ENCODE measurements at places on chromosomes 16 and 17.

GRCh38 chr16:23824909-23825308 is 10.9 kb upstream of the PRKCB start:
- no peak for DNase-seq

DNA sequence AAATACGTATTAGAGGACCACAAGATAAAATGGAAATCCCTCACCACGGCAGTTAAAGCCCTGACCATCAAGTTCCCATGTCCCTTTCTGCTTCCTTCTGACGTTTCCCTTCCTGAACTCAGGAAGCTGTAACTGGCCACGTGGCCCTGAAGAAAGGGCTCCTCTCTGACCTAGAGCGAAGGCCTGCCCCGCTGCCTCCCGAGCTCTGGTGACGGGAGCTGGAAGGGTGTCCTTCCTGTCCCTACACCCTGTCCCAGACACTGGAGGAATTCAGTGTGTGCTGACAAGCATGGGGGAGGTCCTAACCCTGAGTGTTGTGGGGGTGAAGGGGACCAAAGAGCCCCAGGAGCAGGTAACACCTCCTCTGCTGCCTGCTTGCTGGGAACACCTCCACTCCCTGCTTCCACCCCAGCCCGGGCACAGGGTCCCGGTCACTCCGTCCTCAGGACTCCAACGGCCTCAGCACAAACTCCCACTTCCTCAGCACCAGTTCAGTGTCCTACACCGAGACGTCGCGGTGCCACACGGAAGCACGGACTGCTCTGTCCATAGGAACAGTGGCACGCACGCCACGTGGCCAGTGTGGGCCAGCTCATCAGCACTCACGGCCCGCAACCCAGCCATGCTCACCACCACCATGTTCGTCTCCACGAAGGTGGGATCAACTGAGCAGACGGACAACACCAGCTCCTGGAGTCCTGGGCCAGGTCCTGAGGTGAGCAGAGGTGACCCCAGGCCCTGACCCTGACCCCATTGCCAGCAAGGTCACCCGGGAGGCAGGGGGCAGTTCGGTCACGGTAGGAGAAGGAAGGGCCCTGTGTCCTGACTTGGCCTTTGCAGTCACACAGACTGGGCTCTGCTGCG is 16.9 kb downstream of the TMEM235 start:
- no peak for DNase-seq

GRCh38 chr17:76383546-76384221 is 725 bp upstream of the SPHK1 start:
- no peak for DNase-seq

GRCh38 chr17:6340708-6341107 is 94.2 kb downstream of the AIPL1 start:
- no peak for DNase-seq

- no peak for DNase-seq
These were observed 53.0 kb downstream of the ENGASE start for GRCh38 chr17:79127534-79128135.

- no peak for DNase-seq
These were observed 4.4 kb upstream of the WFIKKN2 start for GRCh38 chr17:50830994-50831393.

GRCh38 chr16:11389631-11390565 is 44.6 kb downstream of the RMI2 start:
- no peak for DNase-seq

GRCh38 chr16:70659546-70659945 is 13.2 kb downstream of the IL34 start:
- DNase-seq, result peak; percentile 29

DNA sequence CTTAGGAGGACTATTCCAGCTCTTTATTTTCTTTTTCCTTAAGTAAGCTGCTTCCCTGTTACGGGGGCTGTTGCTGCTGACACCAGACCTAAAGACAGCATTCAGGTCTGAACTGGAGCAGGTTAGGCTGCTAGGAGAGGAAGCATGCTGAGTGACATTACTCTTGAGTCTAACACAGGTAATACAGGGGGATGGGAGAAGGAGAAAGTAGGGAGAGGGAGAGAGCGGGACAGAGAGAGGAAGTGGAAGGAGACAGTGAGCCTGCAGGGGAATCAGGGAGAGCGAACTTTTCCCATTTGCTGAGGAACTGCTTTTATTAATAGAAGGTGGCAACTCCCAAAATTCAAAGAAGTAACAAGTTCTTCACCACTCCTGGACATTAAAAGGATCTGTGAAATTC is 130.9 kb downstream of the PARN start:
- no peak for DNase-seq

DNA sequence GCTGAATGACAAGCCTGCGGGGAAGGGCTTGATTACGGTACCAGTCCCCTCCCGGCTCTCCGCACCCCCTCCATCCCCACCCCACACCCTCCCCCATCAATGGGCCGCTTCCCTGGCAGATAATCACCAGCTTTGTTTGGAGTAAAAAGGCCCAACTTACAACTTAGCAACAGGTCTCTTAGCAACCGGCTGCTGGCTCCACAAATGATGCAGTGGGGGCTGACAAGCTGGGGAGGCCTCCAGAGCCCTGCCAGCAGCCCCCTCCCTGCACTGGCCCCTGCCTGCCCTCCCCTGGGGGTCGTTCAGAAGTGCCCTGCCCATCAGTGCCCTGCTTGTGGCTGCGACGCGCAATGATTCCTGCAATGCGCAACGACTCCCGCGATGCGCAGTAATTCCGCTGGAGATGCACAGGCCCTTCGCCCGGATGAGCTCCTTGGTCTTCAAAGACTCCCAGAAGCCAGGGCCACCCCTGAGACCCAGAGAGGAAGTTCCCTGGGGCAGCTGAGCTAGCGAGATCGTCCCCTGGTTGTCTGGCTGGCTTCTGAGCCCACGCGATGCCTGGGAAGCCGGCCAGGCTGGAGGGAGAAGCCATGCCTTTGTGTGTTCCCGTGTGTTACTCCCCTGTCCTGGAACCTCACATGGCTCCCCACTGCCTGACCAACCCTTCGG is 23.3 kb downstream of the CPNE2 start:
- DNase-seq, result peak; percentile 81

- DNase-seq, result no peak
These were observed 393 bp downstream of the ANKRD11 start for GRCh38 chr16:89489898-89490438.

DNA sequence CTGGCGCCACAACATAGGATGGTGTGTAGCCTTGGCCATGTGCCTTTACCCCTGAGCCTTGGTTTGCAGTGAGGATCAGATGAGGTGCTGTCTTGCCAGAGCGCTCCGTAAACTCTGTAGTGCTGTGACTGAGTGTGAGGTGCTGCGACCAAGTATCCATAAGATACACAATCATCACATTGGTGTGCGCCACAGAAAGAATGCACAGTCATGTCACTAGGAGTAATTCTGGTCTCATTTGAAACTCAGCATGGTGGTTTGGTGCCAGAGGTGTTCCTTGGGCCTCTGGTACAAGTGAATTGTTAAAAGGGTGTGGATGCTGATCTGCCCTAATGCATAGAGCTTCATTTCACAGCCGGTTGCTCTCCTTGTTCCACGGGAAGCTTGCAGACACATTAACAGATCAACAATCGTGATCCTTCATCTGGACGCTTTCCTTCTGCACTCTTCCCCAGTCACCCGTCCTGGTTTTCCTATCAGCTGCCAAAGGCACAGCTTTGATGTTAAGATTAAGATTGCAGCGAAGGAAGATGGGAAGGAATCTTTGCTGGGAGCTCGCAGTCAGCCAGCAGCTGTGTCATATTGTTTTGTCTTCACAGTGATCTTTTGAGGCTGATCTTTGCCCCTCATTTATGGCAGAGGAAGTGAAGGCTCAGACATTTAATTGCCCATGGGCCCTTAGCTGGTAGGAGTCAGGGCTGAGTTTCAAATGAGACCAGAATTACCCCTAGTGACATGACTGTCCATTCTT is 79.1 kb downstream of the KSR1 start:
- no peak for DNase-seq

GRCh38 chr16:30398661-30399434 is 3.6 kb downstream of the ZNF48 start:
- no peak for DNase-seq

DNA sequence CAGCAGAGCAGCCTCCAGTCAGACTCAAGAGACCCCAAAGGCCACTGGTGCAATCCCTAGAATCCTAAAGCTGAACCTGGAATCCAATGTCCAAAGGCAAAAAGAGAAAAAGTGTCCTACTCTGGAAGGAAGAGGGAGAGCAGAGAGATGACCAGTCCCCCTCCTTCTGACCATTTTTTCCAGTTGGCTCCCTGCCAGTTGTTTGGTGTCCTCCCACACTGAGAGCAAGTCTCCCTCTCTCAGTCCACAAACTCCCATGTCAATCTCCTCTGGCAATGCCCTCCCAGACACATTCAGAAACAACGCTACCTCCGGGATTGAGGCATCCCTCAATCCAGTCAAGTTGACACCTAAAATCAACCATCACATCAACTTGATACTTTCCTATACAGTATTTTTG is 4.3 kb upstream of the CLEC19A start:
- DNase-seq, result no peak

DNA sequence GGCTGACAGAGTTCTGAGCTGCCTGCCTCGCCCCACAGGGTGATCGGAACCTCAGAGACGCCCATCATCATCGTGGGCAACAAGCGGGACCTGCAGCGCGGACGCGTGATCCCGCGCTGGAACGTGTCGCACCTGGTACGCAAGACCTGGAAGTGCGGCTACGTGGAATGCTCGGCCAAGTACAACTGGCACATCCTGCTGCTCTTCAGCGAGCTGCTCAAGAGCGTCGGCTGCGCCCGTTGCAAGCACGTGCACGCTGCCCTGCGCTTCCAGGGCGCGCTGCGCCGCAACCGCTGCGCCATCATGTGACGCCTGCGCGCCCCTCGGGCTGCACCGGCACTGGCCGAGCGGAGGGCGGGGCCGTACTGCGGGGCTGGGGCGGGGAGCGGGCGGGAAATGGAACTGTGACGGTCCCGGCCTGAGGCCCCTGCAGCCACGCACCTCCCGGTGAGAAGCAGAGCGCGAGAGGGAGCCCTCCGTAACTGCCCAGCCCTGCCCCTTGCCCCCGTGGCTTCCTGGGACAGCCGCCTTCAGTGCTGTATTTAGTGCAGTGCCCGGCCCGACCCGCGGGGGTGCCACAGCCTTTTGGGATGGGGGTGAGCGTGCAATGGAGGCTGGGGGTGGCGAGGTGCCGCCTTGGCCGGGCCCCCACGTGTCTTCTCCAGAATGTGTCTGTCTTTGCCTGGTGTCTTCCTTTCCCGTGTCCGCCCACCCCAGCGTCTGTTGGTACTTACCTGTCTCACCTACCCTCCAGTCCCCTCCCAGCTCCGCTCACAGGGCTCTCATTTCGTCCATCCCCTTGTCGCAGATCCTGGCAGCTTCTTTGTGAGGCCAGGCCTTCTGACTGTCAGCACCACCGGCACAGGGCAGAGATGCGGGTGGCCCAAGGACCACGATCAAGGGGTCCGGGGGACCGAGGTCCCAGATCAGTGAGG is 9.8 kb downstream of the RASL10B start:
- DNase-seq, result no peak

Measured in dorsolateral prefrontal cortex (tissue), 122 donors.